ENCODE measurements at places on chromosomes 5 and 9.

GRCh38 chr5:147170603-147171002 lies 64.2 kb upstream of the STK32A start:
- peak; percentile 2 for DNase-seq

DNA sequence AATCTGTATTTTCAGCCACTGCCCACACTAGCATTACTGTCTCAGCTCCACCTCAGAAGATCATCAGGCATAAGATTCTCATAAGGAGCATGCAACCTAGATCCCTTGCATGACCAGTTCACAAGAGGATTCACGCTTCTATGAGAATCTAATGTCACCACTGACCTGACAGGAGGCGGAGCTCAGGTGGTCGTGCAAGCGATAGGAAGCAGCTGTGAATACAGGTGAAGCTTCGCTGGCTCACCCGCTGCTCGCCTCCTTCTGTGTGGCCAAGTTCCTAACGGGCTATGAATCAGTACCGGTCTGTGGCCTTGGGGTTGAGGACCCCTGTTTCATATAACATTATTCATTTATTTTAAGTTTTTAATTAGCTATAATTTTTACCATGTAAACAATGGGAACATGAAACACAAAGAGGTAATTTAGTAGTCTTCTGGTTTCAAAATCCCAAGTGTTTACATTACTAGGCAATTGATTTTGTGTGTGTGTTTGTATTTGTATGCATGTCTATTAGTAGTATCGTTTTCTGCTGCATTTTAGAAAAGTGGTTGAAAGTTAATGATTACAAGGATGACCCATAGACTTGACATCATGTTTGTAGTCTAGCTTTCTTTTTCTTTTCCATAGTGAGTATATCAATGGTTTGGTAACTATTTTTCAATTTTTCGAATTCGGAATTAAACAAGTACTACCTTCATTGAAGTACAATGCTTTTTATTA lies 159.4 kb downstream of the TENT4A start:
- no peak for DNase-seq

DNA sequence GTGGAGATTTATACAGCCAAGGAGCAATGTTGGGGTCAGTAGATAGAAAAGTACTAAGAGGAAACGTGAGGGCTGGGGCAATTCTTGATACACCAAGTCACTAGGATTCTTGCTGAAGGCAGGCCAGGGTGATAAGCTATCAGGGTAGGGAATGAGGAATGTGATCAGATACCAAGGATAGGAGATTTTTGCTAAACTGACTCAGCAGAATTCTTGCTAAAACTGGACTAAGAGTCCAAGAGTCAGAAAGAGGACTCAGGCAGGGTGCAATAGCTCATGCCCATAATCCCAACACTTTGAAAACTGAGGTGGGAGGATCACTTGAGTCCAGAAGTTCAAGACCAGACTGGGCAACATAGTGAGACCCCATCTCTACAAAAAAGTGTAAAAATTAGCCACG lies 71.7 kb downstream of the ENTREP1 start:
- no peak for DNase-seq

DNA sequence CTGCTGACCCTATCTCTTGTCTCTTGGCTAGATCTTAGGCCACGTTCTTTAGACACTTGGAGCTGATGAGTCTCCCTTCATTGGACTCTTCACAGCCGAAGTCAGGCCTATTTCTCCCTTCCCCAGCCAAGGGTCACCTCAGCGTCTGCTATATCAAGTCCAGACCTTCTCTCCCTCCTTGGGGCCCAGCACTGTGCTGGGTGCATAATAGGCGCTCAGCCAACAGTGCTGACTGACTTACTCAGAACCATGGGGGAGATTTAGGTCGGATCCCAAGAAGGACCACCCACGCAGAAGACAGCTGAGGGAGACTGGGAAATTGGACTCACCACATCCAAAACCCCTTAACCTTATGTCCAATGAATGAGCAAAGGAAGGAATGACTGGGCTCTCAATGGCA lies 5.6 kb upstream of the AMBP start:
- DNase-seq = no peak

DNA sequence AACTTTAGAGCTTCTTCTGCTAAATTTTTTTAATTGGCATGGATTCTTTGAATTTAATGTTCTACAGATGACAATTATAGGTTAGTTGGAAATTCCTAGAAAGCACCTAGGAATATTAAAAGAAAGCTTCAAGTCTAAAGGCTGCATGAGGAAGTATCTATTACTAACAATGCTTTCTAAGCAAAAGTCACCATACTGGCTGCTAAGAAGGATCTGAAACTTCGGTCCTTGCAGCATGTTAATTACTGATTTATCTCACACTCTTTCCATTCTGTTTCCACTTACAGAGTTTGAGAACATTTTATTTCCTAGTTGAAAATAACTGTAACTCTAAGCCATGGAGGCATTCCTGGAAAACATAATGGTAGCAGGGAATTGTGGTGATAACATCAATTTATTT lies 8.4 kb downstream of the SEMA6A start:
- DNase-seq = no peak

DNA sequence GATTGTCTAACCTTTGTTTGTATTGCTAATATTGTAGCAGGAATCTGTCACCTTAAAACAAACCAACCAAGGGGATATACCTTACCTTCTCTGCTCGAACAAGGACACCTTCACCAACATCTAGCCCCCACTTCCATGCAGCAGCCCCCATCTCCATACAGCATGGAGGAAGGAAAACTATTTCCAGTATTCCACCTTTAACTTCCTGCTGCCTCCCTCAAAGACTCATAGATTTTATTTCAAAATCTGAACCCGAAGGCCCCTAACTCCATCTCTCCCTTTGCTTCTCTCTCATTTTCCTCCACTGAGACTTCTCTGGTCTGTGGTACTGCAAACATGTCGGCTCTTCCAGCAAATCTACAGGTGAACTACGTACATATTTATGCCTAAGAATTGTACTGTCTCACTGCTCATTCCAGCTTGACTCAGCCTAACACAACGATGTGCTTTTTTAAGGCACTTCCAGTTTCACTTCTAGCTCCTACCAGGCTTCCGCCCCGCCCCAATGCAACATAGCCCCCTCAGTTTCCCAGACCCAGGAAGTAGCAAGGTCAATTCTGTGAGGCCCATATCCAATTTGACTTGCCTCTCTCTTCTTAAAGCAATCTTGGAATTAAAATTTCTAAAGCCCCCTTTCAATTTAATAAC lies 70.7 kb upstream of the RNF38 start:
- peak; percentile 79 for DNase-seq

GRCh38 chr5:77638763-77639671 lies 504 bp upstream of the OTP start:
- DNase-seq = no peak

DNA sequence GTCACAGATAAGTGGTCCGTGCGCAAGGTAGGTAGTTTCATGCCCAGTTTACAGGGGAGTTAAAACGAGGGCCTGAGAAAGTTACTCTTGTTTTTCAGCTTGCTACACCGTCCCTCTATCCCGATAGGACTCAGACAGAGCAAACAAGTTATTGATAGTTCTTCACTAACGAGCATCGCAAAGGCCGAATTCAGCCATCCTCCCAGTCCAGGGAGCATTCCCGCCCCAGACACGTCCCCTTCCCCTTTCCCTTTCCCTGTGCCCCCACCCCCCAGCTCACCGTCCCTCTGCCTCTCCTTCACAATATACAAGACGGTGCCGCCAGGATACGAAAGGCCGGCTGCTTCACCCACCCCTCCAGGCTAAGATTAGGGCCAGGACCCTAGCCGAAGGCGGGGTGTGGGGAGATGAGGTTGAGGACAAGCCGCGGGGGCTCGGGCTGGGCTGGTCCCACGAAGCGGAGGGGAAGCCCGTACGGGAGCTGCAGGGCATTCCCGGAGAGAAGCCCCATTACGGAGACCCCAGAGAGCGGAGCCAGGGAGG lies 599 bp downstream of the KIAA1191 start:
- DNase-seq = peak; percentile 3
